ENCODE measurements at places on chromosomes 6 and 20. TPM values are rescaled to one million over a fixed set of nuclear protein-coding genes. Genes with fewer than 3 reads are reported as not detected.

GRCh38 chr6:13311155-13311554, 17.2 kb downstream of the TBC1D7 start:
- DNase-seq = no peak

- no peak for DNase-seq
Measured at GRCh38 chr6:154485815-154486214, 24.7 kb downstream of the CNKSR3 start.

DNA sequence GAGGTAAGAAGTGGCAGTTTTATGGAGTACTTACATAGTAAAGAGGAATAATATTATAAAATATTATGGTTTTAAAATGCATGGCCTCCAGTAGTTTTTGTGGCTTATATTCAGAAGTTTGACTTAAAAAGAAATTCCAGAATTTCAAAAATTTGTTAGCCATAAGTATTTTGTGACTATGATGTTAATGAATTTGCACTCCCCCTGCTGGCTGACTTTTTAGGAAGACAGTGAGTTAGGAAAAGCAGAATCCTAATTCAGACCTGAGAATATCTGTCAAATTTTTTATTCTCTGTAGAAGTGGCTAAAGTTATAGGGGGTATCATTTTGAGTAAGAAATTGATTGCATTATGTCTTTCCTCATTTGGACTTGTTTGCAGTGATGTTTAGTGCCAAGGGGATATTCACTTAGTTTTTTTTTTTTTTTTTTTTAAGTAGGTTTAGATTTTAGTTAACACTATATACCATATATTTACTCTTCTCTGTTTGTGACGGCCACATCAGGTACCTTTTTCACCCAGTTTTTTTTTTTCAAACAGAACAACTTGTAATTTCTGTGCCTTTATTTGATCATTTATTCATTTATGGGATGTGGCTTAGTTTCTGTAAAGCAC, 40.8 kb downstream of the ZFAND3 start:
- DNase-seq = no peak

SYNE1 gene
- total RNA-seq = 130 TPM

DNA sequence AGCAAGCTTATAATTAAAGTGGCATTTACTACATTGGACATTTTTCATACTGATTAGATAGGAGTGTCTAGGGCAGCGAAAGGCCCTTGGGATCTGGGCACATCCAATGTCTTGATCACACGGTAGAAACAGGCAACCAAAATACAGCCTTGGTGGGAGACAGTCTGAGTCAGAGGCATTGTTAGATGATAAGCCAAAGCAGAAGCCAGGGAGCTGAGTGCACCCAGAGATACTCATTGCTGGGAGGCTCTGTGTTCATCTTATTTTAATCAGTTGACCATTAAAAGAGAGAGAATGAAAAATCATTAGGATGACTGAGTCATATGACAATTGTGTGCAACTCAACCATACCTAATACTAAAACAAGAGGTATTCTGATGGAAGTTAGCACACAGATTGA, 109.5 kb downstream of the LCA5 start:
- DNase-seq = no peak

Data from right cardiac atrium (tissue), 5 donors.